ENCODE measurements at places on chromosomes 6 and 20.

DNA sequence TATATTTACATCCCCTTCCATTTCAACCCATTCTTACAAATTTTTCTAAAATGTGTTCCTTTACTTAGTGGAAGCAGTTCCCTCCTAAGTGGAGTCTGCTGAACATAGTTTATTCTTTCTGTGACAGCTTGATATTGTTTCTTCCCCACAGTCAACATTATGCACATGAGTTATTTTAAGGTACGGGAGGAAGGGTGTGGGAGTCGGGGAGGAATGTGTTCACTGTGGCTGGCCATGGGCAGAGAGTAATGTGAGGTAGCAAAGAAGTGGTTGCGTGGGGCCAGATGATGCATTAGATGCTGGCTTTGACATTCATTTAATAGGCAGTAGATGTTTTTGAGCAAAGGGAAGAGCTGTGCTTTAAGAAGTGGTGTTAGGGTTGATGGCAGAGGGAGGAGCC, 98.5 kb downstream of the ARMC2 start:
- DNase-seq, result no peak

DNA sequence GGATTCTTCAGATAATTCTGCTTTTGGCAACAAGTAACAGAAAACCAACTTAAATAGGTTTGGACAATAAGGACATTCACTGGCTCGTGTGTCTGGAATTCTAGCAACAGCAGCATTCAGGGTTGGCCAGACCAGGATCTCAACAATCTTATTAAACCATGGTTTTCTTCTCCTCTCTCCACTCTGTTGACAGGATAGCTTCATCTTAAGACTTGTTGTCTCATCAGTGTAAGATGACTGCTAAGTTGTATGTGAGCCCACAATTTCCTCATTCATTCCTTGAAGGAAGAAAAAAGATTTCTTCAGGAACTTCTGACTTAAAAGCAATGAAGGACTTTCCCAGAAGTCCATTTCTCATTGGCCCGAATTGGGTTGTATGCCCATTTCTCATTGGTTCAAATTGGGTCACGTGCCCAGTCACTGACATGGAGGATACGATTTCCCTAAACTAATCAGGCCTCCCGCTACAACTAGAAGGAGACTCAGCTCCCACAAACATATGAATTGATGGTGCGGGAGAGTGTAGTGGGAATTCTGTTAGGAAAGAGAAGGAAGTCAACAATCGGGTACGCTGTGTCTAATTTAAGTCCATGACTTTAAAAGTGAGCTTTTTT, 83.7 kb downstream of the SLC22A3 start:
- DNase-seq, result no peak

DNA sequence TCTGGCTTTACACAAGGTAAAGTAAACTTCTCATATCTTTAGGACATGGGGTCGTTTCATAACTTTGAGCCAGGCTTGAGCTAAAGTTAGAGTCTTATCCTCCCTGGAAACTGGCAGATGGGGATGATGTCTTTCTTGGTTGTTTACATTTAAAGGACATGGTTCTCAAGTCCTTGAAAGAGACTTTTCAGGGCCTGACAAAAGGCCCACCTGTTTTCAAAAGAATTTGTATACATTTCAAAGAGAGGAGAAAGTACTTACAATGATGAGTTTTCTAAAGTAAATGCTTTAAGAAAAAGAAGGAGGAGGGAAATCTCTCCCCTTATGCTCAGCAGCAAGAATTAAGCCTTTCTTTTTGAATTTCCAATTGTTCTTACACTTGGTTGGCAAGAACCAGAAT, 45.7 kb upstream of the TINAG start:
- DNase-seq, result no peak

DNA sequence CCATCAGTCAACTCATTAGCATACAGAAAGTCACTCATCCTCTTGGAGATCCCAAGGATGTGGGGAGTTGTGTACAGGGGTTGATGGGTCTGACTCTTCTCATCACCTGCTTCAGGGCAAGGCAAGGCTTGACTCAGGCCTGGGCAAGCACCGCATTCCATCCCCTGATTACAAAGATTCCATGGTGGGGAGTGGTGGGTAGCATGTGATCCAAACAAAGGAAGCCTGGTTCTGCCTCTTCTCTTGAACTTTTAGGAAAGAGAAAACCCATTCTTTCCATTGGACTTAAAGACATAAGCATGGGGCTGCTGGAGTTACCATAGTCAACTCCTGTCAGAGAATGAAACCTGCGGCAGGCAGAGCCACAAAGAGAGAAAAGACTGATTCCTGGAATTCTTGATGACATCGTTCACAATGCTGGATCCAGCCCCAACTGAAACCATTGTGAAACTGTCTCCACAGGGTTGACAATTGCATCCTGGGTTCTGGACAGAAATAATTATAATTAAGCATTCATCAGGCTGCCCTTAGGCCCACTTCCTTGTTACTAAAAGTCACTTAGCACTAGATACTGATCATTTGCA, 235.8 kb upstream of the KCNG1 start:
- DNase-seq, result no peak

DNA sequence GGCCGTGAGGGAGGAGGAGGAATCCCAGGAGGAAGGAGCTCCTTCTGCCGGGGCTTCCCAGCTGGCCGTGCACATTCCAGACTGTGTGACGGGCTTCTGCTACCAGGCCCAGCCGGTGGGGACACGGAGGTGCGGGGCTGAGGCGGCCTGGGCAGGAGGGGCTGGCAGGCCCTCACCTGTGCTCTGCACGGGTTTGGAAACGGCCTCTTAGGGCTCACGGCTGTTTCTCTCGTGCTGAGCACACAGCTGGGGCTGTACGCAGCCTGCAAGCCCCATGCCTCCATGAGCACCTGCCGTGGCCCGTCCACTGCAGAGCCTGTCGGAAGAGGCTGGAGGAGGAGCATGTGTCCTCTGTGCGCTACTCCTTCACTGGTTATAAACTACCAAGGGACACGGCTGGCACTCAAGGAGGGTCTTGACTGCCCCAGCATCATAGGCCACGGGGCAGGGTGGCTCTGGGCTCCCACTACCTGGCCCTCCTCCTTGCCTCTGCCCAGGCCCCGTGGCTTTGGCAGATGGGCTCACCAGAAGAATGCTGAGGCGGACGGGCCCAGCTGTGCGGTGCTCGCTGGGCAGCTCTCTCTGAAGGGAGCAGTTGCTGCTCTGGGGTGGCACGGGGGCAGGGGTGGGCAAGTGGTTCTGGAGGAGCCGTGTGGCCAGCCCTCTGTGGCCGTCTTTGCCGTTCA, 15.8 kb downstream of the NPEPL1 start:
- no peak for DNase-seq

DNA sequence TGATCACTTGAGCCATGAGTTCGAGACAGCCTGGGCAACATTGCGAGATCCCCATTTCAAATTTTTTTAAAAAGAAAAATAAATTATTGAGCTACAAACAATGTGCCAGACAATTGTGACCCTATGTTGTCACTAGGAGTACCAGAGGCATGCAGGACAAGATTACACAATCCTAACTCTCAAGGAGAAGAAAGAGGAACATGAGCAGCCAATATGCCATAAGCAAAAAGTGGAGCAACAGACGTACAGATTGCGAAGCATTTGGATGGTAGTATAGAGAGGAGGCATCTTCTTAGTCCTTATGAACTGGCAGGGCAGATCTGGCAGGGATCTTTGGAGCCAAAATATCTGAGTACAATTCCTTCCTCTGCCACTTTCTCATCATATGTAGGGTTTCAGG, 156.4 kb downstream of the OR2B2 start:
- DNase-seq, result no peak

DNA sequence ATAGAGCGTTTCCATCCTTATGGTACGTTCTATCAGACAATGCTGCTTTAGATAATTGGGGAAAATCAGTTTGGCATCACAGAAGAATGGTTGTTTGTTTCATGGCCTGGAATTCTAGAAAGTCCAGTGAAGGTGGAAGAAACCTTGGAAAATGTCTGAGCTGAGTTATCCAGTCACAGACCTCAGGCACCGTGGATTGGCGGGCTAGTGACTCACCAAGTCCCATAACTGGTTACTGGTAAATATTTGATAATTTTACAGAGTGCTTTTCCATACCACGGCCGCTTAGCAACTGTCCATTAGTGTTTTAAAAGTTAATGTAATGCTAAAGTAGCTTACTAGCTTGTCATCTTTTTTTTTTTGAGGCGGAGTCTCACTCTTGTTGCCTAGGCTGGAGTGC, 99.4 kb downstream of the SLC35B3 start:
- no peak for DNase-seq
